ENCODE measurements at places on chromosomes 12 and 14. TPM values are rescaled to one million over a fixed set of nuclear protein-coding genes. Genes with fewer than 3 reads are reported as not detected.

- DNase-seq, result no peak
Measured at GRCh38 chr12:111443586-111443985, 37.9 kb downstream of the SH2B3 start.

GRCh38 chr14:41609704-41610183, 3.1 kb downstream of the LRFN5 start:
- no peak for DNase-seq

Gene SMCO2
- not detected for total RNA-seq

- no peak for DNase-seq
Measured at GRCh38 chr12:109686523-109686922, 27.1 kb upstream of the FAM222A start.

- no peak for DNase-seq
Measured at GRCh38 chr12:127388985-127389384, 878.0 kb upstream of the TMEM132C start.

DNA sequence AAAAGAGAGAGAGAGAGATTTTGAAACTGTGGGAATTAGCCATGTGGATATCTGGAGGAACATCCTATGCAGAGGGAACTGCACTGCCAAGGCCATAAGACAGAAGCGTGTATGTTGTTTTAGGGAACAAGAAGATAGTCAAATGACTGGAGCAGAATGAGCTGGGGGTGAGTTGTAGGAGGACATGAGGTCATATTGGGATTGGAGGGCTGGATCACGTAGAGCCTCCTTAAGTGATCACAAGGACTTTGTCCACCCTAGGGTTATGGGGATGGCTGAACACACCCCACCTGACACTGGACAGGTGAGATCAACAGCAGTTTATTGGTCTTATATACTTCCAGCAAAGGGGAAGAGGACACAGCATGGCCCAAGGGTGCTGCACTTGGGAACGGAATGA, 8.2 kb upstream of the CGRRF1 start:
- no peak for DNase-seq

Gene TXNDC16
- 10.8 TPM for total RNA-seq

GRCh38 chr12:121038861-121039668, at the start of gene OASL:
Gene OASL, minus strand, starts transcription at chr12:121039246. Its CDS starts 275 bp downstream, at chr12:121038971.
- peak; percentile 61 for DNase-seq

- DNase-seq, result no peak
Measured at GRCh38 chr14:59483363-59483762, 845 bp downstream of the L3HYPDH start.

Gene KNTC1
- total RNA-seq, result 14.1 TPM

Gene BEGAIN
- total RNA-seq, result 0.61 TPM

Gene PCED1B
- total RNA-seq, result 32.9 TPM

GRCh38 chr12:95700316-95700785, 90.2 kb downstream of the NTN4 start:
- DNase-seq, result no peak

Gene GALNT6
- 10.8 TPM for total RNA-seq

GRCh38 chr14:105519946-105520698, 6.3 kb upstream of the TMEM121 start:
- DNase-seq, result no peak

- no peak for DNase-seq
Measured at GRCh38 chr12:43179486-43179885, 372.5 kb downstream of the ADAMTS20 start.

GRCh38 chr12:70240673-70241072, 2.6 kb upstream of the CNOT2 start:
- peak; percentile 49 for DNase-seq
